T1000 (cell line): ENCODE measurements at places on chromosomes 6 and 20.
A peak's percentile ranks its signal among the peaks of the same experiment; 100 is the strongest.

DNA sequence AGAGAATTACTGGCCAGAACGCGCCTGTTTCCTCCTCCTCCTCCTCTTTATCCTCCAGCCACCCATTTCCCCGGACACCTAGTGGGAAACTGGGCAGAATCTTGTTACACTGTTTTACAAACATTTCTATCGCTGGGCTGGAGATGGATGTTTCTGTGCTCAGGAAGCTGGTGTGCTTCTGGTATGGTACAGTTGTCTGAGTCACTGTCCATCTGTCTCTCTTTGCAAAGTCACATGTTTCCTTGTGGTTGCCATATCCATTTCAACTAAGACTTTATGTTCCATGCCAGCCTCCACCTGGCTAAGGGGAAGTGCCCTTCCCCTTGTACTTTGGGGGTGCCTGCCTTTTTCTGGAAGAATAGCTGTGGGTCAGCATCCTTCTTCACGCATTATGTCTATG, 52.9 kb upstream of the SLC22A16 start:
- DNase-seq = no peak

DNA sequence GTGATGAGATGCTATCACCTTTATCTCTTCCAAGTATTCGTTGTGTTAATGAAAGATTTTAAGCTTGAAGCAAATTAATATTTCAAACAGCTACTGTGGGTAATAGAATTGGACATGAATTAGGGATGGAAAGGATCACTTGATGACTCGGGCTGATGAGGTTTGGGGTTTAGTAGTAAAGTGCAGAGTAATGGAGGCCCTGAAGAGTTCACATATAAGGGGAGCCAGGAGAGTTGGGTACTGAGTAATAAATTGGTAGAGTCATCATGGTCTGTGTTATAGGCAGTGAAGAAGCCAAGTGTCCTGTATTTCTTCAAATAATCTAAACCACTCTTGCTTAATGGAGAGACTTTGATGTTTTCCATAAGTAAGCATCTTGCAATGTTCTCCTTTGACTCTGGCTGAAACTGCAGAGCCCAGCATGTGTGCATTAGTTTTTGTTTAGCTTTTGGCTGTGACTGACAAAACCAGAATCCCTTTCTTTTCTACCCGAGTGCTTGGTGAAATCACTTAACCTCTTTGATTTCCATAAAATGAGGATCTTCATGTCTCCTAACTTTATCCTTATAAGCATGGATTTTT, 57.6 kb downstream of the L3MBTL3 start:
- DNase-seq = no peak

DNA sequence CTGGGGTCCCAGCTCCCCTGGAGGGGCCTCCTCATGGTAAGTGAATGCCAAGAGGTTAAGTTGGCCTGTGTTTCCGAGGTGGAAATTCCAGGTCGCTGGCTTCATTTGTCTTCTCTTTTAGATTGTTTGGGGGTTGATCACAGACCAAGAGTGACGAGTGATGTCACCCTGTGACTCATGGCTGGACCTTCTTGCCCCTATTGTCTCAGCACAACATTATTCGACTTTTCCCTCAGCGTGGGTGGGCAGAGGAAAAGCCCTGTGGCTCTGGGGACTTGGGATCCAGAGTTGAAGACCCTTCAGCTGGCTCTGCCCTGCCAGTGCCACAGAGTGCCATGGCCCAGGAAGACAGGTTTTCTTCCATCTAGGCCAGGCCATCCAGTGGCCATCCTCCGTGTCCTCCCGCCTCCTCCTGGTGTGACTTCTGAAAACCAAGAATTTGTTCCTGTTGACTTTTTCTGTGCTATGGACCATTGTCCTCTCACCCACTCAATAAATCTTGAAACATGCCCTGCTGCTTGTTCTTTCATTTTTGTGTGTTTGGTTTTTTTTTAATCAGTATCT, 15.4 kb upstream of the SNHG17 start:
- DNase-seq = no peak

GRCh38 chr20:25547999-25548398, 37.3 kb downstream of the NINL start:
- DNase-seq = no peak

GRCh38 chr6:105274678-105275077, 94.9 kb upstream of the POPDC3 start:
- DNase-seq = no peak

- no peak for DNase-seq
Measured at GRCh38 chr6:14478381-14479225, 361.0 kb downstream of the CD83 start.

- no peak for DNase-seq
Measured at GRCh38 chr6:131519670-131520436, 53.2 kb upstream of the ARG1 start.

DNA sequence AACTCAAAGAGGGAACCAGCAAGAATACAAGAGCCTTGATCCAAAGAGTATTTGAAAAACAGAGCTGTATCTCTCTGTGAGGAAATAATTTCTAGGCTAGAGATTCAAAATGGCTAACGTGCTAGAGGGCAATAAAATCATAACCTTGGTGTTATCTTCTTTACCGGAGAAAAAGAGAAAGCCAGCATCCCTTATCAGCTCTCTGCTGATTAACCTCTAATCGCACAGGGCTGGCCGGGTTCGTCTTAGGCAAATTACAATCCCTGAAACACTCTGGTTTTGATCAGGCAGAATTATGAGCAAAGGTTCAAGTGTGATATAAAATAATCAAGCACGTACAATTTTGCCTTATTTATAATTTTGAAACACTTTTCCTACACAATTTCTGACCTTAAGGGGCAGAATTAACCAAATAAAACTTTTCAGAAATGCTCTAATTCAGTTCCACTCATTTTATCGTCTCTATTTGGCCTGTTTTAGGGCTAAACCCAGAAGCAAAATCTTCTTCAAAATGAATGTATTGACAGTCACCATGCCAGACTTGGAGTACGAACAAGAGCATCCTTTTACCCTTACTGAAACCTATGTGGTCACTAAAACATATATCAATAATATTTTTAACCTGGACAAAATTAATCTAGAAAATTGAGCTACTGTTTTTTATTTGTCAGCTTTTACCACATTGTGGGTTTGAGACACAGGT, 13.7 kb downstream of the PSMB9 start:
- DNase-seq = no peak

GRCh38 chr20:35446356-35447078, 8.5 kb upstream of the GDF5 start:
- DNase-seq = no peak

DNA sequence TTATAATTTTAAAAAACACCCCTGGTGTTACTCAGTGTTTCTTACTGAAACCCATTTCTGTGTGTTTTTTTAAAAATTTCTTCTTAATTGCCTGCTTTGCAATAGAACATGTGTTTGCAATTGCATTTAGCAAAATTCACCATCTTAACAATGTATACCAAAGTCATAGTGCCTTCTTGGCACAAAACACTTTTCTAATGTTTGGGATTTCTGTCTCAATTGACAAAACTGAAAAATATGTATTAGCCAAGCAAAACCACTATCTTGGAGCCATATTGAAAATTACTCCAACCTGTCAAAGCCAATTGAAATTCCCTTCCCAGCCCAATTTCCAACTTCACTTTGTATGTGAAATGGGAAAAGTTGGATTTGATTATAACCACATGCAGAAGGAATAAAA, 88.4 kb upstream of the RSPO3 start:
- no peak for DNase-seq

DNA sequence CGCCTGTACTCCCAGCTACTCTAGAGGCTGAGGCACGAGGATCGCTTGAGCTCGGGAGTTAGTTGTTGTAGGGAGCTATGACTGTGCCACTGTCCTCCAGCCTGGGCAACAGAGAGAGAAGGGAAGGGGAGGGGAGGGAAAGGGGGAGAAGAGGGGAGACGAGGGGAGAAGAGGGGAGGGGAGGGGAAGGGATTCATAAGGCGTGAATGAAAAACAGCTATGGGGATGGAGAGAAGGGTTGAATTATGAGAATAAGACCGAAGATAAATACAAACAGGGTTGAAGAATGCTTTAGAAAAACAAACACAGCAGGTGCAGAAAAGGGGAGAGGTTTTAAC, 106.0 kb downstream of the TRIM27 start:
- DNase-seq = no peak

DNA sequence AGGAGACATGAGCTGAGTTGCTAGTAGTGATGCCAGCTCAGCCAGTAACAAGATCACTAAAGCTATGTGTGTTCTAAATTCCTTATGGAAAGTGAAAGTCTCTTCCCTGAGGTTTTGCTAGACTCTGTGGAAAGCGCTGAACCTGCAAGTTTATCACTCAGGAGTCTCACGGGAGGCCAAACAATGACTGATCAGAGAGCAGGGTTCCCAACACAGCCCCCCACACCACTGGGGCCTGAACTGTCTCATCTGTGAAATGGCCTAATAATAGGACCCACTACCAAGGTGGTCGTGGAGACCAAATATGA, 19.9 kb downstream of the ACSS1 start:
- no peak for DNase-seq

- no peak for DNase-seq
Measured at GRCh38 chr20:5734602-5735001, 15.6 kb upstream of the SHLD1 start.

DNA sequence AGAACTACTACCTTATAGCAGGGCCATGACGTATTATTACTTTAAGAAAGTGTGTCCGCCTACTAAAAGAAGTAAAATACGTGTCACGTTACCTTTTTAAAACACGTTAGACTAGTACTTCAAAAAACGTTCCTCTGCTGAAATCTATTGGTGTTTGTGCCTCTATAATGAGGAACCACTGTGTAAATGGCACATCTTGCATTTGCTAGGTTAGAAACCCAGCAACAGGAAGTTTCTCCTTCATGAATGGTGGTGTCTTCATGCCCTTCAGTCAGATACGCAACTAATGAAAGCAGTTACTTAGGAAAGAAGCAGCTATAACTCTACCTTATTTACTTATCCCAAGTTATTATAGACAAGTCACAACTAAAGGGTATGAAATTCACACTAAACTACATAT, 343.5 kb downstream of the RNGTT start:
- no peak for DNase-seq

DNA sequence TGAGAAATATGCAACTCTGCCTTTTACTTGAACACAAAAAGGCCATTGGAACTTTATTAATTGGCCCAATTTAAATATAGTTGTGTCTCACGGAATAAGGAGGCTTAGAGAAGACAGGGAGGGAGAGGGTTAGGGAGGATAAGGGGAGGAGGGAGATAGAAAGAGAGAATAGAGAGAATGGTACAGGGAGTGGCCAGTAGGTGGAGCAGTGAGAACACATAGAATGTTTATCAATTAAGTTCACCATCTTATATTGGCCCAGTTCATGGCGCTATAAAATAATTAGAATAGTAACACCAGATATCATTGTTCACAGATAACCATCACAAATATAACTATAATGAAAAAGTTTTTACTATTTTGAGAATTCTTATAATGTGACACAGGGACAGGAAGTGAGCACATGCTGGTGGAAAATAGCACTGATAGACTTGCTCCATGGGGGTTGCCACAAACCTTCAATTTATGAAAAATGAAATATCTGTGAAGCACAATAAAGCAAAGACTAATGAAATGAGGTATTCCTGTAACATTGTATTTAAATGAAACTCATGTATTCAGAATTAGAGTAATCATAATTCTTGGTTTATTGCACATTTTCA, 374.1 kb upstream of the MANEA start:
- DNase-seq = peak; percentile 1

DNA sequence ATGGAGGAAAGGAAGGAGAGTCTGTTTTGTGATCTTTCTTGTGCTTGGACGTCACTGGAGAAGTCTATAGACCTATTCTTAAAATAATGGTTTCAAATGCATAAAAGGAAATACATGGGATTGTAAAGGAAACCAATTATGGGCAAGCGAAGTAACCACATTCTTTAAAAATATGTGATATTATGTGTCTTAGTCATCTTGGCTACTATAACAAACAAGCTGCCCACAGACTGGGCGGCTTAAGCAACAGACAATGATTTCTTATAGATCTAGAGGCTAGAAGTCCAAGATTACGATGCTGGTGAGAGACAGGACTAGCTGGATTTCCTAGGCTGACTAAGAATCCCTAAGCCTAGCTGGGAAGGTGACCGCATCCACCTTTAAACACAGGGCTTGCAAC, 49.4 kb upstream of the CD83 start:
- peak; percentile 9 for DNase-seq
